T-cell (primary cell): ENCODE measurements at places on chromosomes 2 and 18.

- no peak for DNase-seq
These were observed 1934.3 kb downstream of the SUCLG1 start for GRCh38 chr2:82524826-82525225.

- no peak for DNase-seq
These were observed 1.0 kb downstream of the ACVR1 start for GRCh38 chr2:157874997-157875640.

GRCh38 chr2:105180491-105180972 is 61.0 kb upstream of the GPR45 start:
- no peak for DNase-seq

DNA sequence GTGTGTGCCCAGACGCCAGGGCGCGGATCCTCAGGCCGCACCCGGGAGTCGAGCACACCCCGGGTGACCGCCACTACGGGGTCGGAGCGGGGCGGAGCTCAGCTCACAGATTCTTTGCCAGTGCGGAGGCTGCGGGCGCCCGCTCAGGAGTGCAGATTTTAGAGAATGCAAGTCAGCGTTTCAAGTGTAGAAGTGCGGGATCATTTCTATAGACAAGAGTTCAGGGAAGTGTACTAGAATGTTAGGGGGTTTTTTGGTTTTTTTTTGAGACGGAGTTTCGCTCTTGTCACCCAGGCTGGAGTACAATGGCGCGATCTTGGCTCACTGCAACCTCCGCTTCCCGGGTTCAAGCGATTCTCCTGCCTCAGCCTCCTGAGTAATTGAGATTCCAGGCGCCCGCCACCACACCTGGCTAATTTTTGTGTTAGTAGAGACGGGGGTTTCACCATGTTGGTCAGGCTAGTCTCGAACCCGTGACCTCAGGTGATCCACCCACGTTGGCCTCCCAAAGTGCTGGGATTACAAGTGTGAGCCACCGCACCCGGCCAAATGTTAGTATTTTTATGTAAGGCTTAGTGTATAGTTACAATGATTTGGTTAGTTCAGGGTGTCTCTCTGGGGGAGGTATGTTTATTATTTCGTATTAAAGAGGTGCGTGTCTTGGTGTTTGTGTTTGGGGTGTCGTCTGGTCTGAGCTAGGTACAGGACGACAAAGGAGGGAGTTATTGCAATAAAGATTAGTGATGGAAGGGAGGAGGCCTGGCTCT is 619 bp upstream of the FAM168B start:
- no peak for DNase-seq

DNA sequence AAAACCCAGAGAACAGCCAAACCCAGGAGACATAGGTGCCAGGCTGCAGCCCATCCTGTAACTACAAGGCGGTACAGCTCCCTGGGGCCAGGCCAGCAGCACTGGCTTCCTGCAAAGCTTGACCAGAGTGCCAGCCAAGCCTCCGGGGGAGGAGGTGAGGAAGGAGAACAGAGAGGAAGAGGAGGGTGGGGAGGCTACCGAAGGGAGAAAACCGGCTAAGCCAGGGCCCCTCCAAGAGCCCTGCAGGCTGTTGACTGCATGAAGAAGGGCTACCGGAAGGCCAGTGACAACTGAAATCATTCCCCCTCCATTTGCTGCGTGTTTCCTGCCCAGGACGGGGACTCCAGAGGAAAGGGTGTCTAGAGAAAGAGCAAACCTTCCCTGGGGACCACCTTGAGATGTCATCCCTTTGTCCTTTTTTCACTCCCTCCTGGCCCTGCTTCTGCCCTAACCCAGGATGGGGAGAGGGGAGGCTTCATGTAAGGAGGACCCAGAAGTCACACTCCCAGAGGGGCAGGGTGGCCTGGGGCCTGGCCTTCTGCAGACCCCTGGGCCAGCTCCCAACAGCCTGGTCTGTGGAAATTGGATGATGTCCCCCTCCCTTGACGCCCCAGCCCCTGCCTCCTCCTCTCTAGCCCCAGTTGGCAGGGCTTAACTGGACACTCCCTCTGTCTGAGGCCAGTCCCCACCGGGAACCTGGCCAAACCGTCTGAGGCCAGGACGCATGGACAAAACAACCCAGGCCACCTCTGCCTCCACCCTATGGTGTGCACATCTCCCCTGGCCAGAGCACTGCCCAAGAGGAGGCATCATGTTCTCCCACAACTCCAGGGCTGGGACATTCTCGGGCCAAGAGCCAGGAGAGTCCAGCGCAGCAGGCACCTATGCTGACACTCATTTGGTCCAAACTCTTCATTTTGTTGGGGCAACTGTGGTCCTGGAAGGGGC is 207.8 kb downstream of the CYP26B1 start:
- DNase-seq = no peak

GRCh38 chr2:174607989-174608865 is 10.6 kb upstream of the WIPF1 start:
- peak; percentile 52 for DNase-seq

DNA sequence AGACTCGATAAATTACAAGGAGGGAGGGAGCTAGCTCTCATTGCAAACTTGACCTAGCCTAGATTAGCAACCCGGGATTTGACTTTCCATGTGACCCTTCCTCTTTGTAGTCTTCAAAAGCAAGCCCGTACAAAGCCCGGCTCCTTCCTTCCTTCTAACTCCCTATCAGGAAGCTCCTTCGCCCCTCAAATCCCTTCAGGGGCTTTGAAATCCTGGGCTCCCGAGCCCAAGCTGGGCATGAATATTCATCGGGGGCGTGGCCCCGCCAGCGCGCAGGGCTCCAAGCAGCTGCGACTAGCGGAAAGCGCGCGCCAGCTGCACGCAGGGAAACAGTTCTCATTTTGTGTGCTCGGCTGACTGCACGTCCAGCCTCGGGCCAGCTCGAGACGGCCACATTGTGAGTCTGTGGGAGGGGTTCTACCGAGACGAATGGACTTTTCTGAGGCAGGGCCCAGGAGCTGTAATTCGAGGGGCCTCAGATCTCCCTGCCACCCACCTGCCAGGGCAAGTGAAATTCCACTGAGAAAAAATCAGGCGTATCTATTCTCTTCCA is 84.0 kb upstream of the PELI1 start:
- peak; percentile 42 for DNase-seq

- DNase-seq = no peak
These were observed 8.7 kb downstream of the STK17B start for GRCh38 chr2:196162586-196163175.

- peak; percentile 34 for DNase-seq
These were observed 839 bp upstream of the GPR148 start for GRCh38 chr2:130728007-130728454.

- DNase-seq = no peak
These were observed 419.0 kb downstream of the DSC3 start for GRCh38 chr18:30623401-30624065.

GRCh38 chr2:207200136-207200535 is 34.4 kb upstream of the KLF7 start:
- DNase-seq = no peak

- DNase-seq = no peak
These were observed 797.6 kb upstream of the CDH2 start for GRCh38 chr18:28974504-28974903.

- DNase-seq = no peak
These were observed 13.9 kb downstream of the NOSTRIN start for GRCh38 chr2:168816369-168816768.

DNA sequence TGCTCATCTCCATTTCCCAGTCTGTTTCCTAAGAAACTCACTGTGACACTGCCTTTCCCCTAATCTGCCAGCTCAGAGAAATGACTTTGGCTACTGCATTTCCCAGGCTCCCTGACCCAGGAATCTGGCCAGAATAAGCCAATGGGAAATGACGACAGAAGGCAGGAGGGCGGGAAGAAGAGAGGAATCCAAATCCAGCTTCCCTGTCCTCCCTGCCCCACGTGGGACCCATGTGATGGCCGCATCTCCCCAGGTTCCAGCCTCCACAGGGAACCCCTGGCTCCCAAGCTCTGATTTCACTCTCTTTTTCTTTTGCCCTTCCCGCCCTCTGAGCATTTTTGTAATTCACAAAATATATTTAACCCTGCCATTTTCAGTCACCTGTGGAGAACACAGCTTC is 37.8 kb upstream of the RAB12 start:
- no peak for DNase-seq

GRCh38 chr18:10052871-10053270 is 139.1 kb downstream of the VAPA start:
- no peak for DNase-seq

- no peak for DNase-seq
These were observed 137.3 kb upstream of the PTPRM start for GRCh38 chr18:7429831-7430230.

- no peak for DNase-seq
These were observed 63.6 kb downstream of the CELF4 start for GRCh38 chr18:37502036-37502435.

GRCh38 chr2:34670482-34670881 is 1071.4 kb upstream of the FAM98A start:
- no peak for DNase-seq

- no peak for DNase-seq
These were observed 119.3 kb upstream of the MSH2 start for GRCh38 chr2:47283659-47284058.

- no peak for DNase-seq
These were observed 532.6 kb downstream of the TMEM182 start for GRCh38 chr2:103294420-103294819.
